ENCODE measurements at places on chromosomes 13 and 19.
A peak's percentile ranks its signal among the peaks of the same experiment; 100 is the strongest.

DNA sequence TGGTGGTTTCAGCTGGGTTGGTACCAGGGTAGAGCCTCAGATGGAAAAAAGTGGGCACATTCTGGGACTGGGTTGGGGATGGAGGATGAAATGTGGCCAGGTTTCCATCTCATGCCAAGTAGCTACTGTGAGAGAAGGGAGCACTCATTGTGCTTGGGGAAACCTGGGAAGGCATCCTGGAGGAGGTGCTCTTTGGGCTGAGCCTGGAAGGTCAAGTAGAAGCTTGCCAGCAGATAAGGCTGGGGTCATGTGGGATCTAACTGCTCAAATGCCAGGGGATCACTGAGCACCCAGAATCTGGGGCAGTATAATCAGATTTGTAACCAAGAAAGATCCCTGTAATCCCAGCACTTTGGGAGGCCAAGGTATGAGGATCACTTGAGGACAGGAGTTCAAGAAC, 9.0 kb upstream of the KCNN1 start:
- DNase-seq, result no peak

DNA sequence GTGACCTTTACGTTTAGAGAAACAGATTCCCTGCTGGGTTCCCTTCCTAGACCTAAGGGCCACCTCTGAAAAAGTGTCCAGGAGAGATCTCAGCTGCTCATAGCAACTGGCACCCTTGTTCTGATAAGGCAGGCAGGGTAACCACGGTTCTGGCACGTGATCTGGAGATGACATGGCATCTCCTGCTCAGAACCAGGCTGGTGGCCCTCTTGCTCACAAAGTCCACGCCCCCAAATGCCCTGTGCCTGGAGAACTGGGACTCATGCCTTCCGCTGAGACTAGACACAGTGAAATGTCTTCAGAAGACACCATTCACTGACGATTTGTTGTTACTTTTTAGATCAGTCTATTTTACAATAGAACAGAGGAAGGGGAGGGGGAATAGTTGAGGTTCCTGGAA, 174.1 kb downstream of the ZNF536 start:
- no peak for DNase-seq

DNA sequence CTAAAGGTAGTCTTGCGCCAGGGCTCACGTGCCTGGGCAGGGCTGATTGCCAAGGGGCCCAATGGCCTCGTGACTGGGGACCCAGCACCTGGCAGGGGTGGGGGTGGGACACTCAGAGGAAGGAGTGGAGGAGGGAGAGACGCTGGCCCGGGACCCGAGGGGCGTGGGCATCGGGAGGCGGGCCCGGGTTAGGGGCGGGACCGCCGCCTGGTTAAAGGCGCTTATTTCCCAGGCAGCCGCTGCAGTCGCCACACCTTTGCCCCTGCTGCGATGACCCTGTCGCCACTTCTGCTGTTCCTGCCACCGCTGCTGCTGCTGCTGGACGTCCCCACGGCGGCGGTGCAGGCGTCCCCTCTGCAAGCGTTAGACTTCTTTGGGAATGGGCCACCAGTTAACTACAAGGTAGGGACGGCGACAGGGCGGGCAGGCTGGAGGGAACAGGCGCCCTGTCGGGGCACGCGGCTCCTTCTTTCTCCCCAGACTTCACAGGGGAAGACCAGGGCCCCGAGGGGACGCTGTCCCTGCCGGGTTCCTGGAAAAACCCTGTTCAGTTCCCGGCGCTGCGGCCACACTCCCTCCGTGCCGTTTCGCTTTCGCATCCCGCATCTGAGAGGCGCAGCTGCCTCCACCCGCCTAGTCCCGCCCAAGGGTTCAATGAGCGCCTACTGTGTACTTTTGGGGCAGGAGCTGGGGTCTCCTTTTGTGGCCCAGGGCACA, at the start of gene IFI30:
TSS of gene IFI30 (plus strand) at position 242 of the 717 bp plus-strand sequence. CDS start at position 271, 29 bp downstream.
- DNase-seq, result peak; percentile 83

GRCh38 chr13:112069845-112070251, 2.9 kb downstream of the SOX1 start:
- DNase-seq, result no peak

DNA sequence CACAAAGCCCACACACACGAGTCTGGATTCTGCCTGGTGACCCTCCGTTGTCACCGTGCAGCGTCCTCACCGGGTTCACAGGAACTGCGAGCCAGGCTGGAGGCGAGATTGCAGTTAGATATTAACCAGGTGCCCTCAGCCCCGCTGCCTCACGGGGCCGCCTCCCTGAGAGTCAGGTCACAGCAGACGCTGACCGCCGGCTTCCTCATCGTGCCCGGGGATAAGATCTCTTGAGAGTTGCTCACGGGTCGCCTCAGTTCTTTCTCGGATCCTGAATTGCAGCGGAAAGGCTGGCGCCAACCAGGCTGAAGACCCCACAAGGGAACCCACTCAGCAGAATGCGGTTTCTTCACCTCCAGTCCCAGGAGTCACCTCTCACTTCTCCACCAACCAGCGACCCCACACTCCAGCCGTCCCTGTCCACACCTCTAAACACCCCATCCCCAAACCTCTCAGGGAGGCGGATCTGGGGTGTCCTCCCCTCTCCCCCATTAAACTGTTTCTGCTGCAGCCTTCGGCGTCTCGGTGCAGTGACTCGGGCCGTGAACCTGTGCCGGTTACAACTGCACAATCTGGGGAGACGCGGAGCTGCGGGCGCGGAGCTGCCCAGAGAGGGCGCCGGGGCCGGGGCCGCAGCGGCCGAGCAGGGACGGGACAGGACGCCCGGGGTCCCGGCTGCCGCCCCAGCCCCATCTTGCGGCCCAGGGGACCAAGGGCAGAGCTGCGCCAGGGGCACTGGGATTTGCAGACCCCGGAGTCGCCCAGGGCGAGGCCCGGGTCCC, 591 bp downstream of the ZNF823 start:
- DNase-seq, result peak; percentile 60

DNA sequence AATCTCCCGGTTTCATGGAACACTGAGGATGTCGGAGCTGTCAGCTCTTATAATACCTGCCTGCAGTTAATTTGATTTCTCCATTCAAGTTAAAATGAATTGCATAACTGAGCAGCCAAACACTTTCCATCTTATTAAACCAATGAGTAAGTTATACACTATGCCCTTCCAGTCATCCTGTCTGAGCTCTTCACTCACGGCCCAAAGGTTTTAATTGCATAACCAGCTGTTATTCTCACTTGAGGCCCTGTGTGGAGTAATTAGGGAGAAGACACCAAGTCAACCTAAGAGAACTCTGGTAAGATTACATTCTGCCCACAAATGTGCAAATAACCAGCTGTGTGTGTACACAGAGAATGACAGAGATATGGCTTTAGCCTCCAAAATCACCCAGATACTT, 303.5 kb downstream of the TBC1D4 start:
- DNase-seq, result no peak

- no peak for DNase-seq
Measured at GRCh38 chr13:90594681-90595080, 752.8 kb upstream of the MIR17HG start.

- no peak for DNase-seq
Measured at GRCh38 chr19:39196860-39197562, at the start of gene NCCRP1. Gene NCCRP1, plus strand, starts transcription at chr19:39196964. Its CDS starts 19 bp downstream, at chr19:39196983.

DNA sequence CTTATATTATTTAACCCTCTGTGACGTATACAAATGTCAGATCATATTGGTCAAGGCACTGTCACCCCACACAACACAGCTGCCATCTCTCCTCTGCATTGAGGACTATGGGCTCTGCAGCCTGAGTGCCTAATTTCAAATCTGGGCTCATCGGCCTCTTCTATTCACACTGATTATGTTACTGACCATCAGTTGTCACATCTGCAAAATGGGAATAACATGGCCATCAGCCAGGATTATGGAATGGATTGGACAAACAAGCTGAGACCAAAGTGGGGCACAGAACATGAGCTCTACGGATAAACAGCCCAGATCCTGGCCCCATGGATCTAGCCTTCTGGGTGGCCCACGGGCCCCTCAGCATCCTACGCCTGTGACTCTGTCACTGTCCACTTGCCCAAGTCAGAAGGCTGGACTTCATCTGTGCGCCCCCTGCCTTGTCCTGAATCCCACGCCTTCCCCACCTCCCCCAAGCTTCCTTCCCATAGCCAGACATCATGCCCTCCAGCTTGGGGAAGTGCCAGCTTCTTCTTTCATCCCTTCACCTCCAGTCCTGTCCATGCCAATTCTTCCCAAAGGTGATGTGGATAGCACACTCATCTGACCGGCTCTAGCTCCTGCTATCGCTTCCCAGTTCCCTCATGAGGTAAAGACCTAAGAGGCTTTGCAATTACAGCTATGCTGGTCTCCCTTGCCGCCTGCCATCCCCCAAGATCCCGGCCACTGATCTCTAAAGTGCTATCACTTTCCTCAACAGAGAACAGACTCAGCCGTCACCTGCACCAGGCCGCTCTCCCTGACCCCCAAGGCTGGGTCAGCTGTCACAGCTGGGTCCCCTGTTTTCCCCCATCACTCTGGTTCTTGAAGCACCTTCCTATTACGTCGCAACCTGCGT, 872 bp downstream of the FARSA start:
- no peak for DNase-seq

- DNase-seq, result no peak
Measured at GRCh38 chr13:114069376-114070097, 62.9 kb downstream of the RASA3 start.

- peak; percentile 33 for DNase-seq
Measured at GRCh38 chr13:51764184-51765141, 39.5 kb downstream of the DHRS12 start.

DNA sequence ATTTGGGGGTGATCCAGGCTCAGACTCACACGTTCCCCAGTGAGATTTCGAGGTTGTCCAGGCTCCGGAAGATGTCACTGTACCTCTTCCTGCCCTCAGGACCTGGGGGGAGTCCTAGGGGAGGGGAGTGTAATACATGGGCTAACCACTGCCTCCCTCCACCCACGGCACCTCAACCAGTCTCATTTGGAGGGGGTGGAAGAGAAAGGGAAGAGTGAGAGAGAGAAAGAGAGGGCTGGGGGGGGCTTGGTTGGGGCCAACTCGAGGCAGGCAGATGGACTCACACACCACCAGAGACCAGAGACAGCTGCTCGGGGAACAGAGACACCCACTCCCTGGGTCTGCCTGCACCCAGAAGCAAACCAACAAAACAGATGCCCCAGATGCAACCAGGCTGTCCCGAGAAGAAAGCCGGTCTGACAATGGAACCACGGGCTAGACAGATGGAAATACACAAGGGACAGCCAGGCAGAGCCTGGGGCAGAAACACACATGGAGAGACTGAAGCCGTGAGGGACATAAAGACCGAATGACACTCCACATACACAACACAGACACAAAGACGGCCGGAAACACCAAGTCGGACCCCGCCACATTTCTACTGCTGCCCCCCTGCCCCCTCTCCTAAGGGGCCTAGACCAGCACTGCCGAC, 825 bp downstream of the GMIP start:
- DNase-seq, result peak; percentile 61

- DNase-seq, result no peak
Measured at GRCh38 chr19:54147676-54148075, 10.1 kb downstream of the CNOT3 start.

DNA sequence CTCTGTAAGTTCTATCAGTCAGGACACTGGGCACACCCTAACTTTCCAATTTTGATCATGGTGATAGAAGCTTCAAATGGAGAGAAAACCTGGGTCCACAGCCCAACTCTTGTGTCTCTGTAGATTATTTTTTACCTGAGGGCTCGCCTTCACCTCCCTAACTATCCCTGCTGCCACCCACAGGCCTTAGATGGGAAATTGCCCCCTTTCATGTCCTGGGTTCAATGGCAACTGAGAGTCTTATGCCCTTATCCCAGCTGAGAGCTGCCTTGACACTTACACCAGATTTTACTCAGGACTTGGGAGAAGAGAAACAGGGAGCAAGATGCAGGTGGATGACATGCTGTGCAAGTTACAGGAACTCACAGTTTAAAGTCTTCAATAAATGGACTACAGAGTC, 81.7 kb downstream of the RAP2A start:
- DNase-seq, result no peak

DNA sequence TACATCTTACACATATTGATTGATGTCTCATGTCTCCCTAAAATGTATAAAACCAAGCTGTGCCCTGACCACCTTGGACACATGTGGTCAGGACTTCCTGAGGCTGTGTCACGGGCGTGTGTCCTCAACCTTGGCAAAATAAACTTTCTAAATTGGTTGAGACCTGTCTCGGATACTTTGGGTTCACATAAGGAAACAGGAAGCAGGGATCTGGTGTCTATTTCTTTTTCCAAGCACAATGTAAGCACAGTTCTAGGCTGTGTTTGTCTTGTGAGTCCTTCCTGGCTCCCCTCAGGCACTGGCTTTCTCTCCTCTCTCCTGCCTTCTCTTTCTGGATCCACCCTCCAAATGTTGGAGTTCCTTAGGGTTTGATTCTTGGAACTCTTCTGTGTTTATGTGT, 27.6 kb upstream of the TPT1 start:
- DNase-seq, result no peak

GRCh38 chr13:46936525-46936924, 39.7 kb upstream of the HTR2A start:
- DNase-seq, result no peak

DNA sequence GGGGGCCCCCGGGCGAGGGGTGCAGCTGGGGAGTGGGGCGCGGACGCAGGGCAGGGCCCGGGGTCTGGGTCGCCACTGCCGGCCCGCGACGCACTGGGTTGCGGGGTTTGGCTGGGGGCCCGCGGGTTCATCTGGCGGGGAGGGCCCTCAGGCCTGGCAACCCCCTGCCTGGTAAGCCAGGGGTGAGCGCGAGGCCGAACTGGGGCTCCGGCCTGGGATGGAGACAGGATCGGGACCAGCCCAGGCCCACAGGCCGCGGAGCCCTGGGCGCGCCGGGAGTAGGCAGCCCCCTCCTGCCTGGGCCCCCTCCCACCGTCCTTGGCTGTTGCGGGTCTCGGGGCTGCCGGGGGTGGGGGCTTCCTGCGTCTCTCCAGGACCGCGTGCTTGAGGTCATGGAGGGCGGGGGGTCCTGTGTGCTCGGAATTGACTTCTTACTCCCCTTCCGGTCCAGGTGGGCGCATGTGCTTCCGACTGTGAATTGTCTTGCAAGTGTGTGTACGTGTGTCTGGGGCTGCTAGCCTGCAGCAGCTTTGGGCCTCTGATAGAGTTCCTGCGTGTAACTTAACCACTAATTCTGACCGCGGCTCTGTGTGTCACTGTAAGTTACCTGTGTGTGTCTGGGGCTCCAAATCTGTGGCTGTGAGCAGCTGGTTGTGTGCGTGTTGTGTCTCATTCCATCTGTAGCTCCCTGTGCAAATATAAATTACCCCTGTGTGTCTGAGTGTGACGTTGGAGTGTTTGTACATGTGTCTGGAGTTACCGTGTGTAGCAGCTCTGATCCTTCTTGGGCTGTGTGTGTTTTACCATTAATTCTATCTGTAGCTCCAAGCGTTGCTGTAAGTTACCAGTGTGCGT, 751 bp downstream of the GRAMD1A start:
- DNase-seq, result peak; percentile 74

Measured in NCI-H146 (cell line).